NCI-H1436 treated with DMSO at 0.1 percent for 48 hours (cell line): ENCODE measurements at places on chromosomes 3 and 15.

DNA sequence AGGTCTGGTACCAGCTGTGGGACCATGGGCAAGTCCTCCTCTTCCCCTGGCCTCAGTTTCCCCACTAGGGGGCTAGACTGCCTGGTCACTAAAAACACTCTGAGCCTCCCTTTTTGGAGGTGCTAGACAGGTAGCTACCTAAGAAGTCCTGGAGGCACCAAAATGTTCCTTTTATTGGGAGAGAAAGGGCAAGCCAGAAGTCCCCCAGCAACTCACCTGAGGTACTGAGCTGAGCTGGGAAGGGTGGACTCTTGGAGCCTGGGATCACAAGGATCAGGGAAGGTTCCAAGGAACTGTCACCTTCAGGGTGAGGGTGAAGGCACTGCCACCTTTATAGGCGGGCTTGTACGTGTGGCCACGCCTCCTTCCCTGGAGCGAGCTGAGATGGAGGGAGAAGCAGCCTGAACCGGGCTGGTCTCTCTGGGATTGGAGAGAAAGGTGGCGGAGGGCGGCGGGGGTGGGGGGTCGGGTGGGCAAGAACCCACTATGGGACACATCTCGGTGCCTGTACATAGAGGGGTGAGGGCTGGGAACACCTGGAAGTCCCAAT lies at the start of gene CYP1A1:
Gene CYP1A1, minus strand, starts transcription at position 304 of the 550 bp plus-strand sequence. CDS start 2,431 bp downstream, outside the sequence.
- DNase-seq: no peak

GRCh38 chr3:175093748-175094147 lies 234.6 kb downstream of the NAALADL2 start:
- DNase-seq: no peak

DNA sequence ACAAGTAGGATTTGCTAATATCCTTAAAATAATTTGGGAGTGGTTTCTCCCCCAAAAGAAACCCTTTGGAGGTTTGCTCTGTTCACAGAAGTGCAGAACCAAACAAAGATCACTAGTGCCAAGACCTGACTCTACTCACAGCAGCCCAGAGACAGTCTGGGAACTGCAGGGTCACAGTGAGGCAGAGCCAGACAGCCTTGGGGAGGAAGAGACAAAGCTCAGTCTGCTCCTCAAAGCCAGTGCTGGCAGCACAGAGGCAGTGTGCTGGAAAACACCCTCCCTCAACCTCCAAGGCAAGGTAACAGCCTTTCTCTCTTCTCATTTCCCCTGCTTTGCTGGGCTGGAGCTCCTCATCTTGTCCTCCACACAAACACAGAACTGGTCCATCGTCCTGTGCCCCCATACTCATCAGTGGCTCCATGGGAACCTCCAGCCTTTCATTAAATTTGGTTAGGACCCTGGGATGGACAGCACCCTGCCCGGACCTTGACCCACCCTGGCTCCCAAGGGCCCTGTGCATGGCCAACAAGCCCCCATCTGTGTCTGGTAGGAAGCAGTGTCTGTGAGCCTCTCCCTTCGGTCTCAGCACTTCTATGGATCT lies 12.6 kb downstream of the RAB6B start:
- DNase-seq: no peak

DNA sequence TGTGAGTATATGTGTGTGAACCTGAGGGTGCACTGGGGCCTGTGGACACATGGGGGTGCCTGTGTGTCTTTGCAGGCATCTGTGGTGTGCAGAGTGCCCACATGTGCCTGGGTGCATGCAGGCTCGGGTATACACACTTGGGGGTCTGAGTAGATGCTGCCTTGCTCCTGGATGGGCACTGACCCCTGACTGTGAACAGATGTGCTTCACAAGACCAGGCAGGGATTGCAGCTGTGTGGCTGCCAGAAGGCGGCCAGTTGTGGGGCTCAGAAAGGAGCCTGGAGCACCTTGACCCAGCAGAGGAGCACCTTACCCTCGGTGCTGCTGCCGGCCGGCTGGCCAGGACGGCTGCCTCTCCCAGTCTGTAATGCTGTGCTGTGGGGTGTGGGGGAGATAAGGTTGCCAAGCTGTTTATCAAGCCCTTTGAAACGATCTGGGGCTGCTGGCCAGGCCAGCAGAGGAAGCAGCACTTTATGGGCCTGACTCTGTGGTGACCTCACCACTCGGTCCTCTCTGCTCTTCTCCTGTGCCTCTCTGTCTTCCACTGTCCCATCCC lies 55.5 kb upstream of the MRPS22 start:
- no peak for DNase-seq

GRCh38 chr15:86489981-86490380 lies 410.3 kb downstream of the AGBL1 start:
- DNase-seq: no peak

GRCh38 chr15:37900326-37901221 lies 33.9 kb upstream of the TMCO5A start:
- DNase-seq: no peak
